HT1080 (cell line): ENCODE measurements at places on chromosomes 5 and 9. TPM values are rescaled to one million over a fixed set of nuclear protein-coding genes. Genes with fewer than 3 reads are reported as not detected.
A peak's percentile ranks its signal among the peaks of the same experiment; 100 is the strongest.

The C5orf15 gene
- 57.6 and 64.7 TPM in 2 replicates for total RNA-seq

The UGT3A2 gene
- total RNA-seq: not detected in 2 replicates

The SH3TC2 gene
- total RNA-seq: 22.1 and 24.0 TPM in 2 replicates

The PAM gene
- 90.0 and 110 TPM in 2 replicates for total RNA-seq

The FAM53C gene
- total RNA-seq: 52.9 and 58.0 TPM in 2 replicates

DNA sequence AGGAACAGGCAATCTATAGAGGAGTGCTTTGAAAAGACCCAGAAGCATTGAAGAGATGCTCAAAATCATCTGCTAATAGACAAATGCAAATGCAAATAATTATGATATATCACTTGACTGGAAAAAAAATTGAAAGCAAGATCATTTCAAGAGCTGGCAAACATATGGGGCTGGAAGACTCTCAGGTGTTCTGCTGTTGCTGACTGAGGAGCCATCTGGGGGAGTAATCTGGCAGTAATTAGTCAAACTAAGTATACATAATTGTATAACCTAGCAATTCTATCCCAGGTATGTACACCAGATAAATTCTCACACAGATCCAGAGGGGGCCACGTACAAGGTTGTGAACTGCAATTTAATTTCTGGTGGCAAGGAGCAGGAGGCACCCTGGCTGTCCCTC lies 4.6 kb upstream of the HMHB1 start:
- no peak for DNase-seq

DNA sequence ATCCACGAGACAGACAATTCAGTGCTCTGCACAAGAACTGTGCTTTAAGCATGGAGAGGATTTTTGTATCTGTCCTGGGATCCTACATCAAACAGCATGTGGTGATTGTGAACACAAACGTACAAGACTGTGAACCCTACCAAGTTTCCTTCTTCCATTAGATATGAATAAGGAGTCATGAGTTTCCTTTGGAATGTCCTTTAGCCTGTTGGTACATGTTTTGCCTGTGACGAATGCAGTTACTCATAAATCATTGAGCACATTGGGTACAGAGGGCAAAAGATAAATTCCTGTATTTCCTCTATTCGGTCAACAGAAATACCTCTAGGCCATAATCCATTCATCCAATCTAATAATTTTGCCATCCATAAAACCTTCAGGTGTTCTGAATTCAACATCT lies 61.5 kb downstream of the FXN start:
- peak; percentile 79 for DNase-seq

GRCh38 chr9:100104314-100104713 lies 5.3 kb downstream of the INVS start:
- peak; percentile 25 for DNase-seq

DNA sequence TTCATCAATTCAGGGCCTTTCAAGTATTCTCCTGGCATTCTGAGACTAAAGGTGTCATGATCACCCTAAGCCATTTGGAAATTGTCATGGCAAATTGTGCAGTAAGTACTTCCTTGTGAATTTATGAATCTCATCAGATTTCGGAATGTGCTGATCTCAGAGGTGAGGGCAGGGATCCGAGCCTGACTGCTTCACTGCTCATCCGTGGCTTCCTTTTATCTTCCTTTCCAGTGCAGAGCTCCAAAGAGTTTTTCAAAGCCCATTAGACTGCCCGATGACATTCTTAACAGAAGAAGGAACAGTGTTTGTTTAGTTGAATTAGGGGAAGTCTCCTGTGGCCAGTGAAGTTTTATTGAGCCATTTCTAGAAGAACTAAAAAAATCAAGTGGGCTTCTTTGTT lies 182.8 kb upstream of the GDNF start:
- no peak for DNase-seq

DNA sequence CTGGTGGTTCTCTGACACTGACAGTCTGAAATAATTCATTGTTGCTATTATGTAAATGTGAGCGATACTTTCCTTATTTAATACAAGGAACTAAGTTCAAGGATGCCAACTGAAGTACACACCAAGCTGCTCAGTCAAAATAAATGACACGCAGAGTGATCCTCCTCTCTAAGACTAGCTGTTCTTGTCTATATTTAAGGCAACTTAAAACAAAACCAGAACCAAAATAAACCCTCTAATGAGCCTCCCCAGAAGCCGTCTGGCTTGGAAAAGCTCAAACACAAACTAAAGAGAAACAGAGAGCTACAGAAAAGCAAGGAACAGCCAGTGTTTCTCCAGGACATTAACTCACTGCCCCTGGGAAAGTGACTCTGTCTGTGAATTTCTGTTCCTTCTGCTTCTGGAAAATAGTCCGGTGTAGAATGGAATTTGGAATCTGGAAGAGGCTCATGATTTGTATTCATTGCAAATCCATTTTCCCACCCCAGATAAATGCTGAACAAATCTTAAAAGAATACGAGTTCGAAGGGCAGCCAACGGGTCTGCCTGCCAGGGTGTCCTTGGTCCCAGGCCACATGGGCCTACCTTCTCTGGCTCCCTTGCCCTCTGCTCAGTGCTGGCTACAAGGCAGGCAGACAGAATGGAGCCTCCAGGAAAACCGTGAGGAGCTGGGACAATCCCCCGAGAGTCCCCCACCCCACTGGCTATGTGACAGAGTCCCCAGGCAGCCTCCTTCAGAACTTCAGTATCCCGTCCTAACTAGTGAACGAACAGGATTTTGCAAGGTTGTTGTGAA lies 14.8 kb downstream of the GGTA1 start:
- no peak for DNase-seq

- DNase-seq: no peak
Measured at GRCh38 chr5:137648361-137648760, 87.5 kb downstream of the KLHL3 start.

GRCh38 chr9:105711867-105712266 lies 17.5 kb downstream of the TMEM38B start:
- no peak for DNase-seq

GRCh38 chr5:169909945-169910344 lies 70.3 kb downstream of the INSYN2B start:
- no peak for DNase-seq

DNA sequence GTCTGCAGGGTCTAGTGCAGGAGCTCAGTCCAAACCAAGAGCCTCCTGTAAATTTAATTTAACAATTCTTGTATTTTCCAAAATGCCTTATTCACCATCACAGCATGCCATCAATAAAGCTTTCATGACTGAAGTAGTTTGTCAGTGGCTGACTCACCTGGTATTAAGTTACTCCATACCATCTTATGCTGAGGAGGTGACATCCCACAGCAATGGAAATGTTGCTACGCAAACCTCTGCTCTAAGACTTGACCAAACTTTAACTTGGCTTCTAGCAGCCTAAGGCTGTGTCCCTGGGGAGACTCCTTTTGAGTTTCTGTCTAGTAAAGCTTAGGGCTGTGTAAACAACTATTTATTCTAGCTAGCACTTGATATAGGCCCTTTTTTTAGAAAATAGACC lies 1231.3 kb upstream of the CDH18 start:
- peak; percentile 68 for DNase-seq

GRCh38 chr5:74288448-74289108 lies 351.9 kb downstream of the ENC1 start:
- no peak for DNase-seq

GRCh38 chr5:89211836-89212235 lies 328.9 kb upstream of the MEF2C start:
- peak; percentile 63 for DNase-seq

- DNase-seq: no peak
Measured at GRCh38 chr5:102902647-102903046, 147.5 kb downstream of the PAM start.

DNA sequence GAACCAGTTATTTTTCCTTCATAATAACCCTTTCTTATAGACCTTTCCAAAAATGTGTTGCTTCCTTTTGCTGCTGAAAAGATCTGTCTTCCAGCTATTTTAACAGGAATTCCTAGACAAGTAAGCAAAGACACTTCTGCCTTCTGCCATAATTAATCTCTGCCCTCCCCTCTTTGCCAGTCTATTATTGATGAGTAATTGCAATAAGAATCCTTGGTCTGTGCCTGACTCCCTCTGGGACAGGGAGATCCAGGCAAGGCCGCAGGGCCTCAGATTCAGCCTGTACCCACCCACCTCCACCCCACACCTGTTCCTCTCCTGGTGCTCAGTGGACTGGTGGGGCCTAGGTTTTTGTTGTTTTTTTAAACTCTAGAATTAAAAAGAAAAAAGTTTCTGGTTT lies 8.3 kb downstream of the FOXD1 start:
- DNase-seq: no peak

DNA sequence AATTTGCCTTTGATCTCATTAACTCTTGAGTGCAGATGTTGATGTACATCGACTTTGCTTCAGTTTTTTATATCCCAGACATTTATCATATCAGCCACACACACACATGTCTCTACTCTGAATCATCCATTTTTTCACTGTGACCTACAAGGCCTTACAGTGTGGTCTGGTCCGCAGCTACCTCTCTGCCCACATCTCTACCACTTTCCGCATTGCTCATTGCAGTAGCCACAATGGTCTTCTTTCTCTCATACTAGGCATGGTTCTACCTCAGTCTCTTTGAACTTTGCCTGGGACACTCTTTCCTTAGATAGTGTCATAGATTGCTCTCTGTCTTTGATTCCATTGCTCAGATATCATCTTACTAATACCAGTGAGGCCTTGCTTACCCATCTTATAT lies 87.9 kb upstream of the FSD1L start:
- peak; percentile 92 for DNase-seq
